ENCODE measurements at places on chromosomes 12 and 14.
A peak's percentile ranks its signal among the peaks of the same experiment; 100 is the strongest.

GRCh38 chr12:80038062-80038560 is 61.2 kb upstream of the OTOGL start:
- no peak for DNase-seq

GRCh38 chr12:75908961-75909605 is 122.5 kb downstream of the PHLDA1 start:
- no peak for DNase-seq

GRCh38 chr12:38162013-38162412 is 154.6 kb upstream of the ALG10B start:
- DNase-seq, result no peak

DNA sequence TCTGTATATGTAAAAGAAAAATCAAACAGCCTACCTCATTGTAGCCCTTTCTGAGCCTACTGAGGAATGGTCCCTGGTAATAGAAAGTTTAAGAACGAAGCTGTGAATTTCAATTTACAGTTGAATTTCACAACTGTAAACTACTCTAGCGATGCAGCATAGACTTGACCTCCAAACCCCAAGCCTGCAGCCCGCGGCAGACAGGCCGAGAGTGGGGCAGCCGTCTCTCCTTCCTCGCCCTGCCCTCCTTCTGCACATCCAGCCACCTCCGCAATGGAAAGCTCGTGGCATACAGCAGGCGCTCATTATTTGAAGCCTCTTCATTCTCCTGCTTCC is 15.3 kb downstream of the RNASE2 start:
- no peak for DNase-seq

DNA sequence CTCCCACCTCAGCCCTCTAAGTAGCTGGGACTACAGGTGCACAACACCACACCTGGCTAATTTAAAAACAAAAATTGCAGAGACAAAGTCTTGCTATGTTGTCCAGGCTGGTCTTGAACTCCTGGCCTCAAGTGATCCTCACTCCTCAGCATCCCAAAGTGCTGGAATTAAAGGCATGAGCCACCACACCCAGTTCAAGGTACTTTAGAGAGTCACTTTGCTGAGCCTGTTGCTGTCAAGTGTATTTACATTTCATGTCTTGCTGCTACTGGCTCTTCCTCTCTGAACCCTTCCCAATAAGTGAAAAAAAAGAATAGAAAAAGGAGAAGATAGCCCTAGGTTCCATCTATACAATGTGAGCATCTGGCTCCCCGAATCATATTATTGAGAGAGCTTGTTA is 38.4 kb downstream of the SLCO1A2 start:
- no peak for DNase-seq

DNA sequence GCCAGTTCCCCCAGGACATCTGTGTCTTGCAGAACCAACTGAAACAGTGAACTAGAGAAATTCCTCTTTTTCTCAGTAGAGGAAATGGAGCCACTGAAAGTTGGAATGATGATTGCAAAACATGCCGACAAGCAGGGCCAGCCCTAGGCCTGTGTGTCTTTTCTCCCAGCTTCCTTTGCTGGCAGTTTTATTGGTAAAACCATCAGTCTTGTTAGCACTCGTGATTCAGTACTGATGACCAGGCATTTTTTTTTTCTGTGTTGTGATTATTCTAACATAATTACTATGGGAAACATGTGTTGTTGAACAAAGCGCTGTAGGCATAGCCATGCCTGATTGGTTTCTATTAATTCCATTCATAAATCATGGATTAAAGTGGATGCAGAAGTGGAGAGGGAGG is 620.7 kb downstream of the AACS start:
- no peak for DNase-seq

GRCh38 chr12:53492188-53492587 is 7.1 kb downstream of the MAP3K12 start:
- DNase-seq, result no peak

DNA sequence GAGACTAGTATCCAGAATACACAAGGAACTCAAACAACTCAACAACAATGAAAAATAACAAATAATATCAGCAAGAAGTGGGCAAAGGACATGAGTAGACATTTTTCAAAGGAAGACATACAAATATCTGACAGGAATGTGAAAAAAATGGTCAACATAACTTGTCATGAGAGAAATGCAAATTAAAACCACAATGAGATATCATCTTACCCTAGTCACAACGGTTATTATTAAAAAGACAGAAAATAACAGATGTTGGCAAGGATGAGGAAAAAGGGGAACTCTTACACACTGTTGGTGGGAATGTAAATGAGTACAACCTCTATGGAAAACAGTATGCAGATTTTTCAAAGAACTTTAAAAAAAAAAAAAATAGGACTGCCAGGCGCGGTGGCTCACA is 20.4 kb downstream of the VWF start:
- DNase-seq, result peak; percentile 74

- DNase-seq, result no peak
Measured at GRCh38 chr12:132407451-132407961, 78.1 kb upstream of the GALNT9 start.

DNA sequence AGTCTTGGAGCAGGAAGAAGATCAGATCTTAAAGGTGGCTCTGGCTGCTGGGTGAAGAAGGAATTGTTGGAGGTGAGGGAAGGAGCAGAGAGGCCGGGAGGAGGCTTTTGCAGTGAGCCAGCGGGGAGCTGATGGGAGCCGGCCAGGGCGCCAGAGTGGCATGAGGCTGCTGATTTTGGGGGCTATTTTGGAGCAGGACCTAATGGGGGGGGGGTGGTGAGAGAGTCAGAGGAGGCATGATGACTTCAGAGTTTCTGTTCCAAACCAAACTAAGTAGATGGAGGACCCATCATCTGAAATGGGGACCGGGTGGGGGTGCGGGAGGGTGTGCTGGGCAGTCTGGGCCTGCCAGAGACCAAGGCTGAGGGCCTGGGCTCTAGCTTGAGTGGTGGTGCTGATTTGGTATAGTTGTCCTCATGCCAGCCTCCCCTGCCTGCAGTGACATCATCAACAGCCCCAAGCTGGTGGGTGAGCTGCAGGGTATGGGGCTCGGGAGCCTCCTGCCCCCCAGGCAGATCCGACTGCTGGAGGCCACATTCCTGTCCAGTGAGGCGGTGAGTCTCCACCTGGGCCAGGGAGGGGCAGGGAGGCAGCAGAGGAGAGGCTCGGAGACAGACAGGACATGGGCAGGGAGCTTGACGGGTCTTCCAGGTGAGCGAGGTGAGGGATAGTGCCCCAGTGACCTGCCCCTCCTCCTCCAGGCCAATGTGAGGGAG is 6.2 kb downstream of the TNFAIP2 start:
- no peak for DNase-seq

- DNase-seq, result no peak
Measured at GRCh38 chr12:75978677-75979076, 52.9 kb downstream of the PHLDA1 start.

DNA sequence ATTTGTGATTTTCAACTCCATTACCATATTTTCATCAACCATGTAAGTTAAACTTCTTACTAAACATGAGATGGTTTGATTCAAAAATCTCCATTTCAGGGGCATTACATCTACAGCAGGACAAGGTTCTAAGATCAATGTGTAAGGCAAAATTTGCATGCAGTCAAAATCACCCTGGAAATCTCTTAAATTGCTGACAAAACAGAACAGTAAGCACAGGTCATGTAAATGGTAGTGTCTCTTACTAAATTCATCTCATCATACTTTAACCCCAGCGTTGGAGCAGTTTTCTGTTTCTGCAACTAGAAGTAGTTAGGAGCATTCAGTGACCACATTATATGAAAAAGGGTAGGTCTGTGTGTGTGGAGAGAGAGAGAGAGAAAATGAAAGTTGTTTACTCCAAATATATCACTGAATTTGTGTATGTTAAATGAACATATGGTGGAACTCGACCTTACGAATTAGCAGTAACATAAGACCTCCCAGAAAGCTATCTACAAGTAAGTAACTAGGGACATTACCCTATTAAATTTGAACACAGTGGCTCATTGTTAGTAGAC is 227.5 kb downstream of the SSPN start:
- DNase-seq, result no peak

DNA sequence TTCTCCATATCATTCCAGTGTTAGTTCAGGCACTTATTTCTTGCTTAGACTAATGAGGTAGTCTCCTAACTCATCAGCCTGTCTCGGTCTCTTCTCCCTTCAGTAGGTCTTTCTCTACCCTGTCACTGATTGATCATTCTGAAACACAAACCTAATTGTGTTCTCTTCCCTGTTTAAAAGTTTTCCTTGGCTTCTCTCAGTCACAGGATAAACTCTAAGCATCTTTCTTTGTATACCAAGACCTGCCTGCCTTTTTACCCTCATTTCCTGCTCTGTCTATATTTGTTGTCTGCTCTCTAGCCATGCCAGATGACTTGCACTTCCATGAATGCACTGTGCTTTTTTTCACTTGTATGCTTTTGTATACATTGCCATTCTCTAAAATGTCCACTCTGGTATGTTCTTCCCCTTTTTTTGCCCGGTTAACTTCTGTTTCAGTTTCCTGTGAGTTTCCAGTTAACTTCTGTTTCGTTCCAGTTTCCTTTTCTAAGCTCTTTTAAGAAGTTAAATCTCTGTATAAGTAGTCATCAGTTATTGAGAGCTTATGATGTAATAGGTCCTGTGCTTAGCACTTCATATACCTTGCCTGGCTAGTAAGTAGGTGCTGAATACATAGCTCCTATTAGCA is 12.8 kb downstream of the DIP2B start:
- DNase-seq, result peak; percentile 68

GRCh38 chr12:16605642-16606116 is 283 bp downstream of the LMO3 start:
- no peak for DNase-seq

GRCh38 chr12:106001837-106002218 is 136.9 kb downstream of the NUAK1 start:
- no peak for DNase-seq

DNA sequence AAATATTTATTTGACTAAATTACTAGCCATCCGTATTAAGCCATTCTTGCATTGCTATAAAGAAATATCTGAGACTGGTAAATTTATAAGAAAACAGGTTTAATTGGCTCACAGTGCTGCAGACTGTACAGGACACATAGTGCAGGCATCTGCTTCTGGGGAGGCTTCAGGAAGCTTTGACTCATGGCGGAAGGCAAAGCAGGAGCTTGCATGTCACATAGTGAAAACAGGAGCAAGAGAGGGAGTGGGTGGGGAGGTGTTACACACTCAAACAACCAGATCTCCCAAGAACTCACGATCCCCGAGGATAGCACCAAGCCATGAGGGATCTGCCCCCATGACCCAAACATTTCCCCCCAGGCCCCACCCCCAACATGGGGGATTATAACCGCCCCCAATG is 26.7 kb upstream of the RAB21 start:
- DNase-seq, result no peak

DNA sequence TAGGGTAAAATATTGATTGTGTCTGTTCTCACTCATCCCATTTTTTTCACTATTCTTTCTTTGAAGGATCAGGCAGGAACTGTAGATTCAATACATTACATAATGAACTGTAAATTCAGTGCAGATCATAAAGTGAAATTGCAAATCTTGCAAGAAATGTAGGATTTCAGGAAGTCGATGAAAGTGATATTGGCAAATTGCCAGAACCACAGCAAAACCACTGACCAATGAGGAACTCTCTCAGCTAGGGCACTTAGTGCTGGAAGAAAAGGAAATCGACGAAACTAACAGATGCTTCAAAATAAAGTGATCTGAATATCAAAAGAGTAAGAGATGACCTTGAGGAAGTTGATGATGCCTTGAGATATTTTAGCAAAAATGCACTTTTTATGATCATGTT is 157.6 kb downstream of the AACS start:
- peak; percentile 30 for DNase-seq

GRCh38 chr12:73413051-73413450 is 1124.6 kb upstream of the ATXN7L3B start:
- no peak for DNase-seq

DNA sequence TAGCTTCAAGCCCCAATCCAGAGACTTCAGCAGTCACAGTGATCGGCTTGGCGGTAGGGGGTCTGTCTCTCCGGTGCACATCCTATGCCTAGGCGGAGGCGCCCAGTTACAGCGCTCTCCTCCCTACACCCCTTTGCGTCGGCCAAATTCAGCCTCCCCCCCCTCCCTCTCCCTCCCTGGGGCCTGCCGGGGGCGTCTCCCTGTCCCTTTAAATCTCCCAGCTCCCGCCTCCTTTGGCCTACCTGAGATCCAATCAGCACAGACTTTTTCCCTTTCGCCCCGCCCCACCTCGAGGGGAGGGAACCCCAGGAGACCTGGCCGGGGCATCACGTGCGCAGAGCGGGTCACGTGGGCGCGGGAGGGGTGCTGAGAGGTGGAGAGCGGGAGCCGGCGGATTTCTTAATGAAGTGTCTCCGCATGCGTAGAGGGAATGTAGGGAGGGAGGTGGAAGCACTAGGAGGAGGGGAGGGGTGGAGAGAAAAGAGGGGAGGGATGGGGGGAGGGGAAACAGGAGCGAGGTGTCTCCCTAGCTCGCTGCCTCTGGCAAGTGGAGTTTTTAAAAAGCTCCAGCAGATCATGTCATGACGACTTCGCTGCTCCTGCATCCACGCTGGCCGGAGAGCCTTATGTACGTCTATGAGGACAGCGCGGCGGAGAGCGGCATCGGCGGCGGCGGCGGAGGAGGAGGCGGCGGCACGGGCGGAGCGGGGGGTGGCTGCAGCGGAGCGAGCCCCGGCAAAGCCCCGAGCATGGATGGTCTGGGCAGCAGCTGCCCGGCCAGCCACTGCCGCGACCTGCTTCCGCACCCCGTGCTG is at the start of gene HOXC13:
Gene HOXC13 (plus strand): TSS at position 506 of the 815 bp plus-strand sequence. CDS start 76 bp downstream, at position 582.
- DNase-seq, result peak; percentile 28

DNA sequence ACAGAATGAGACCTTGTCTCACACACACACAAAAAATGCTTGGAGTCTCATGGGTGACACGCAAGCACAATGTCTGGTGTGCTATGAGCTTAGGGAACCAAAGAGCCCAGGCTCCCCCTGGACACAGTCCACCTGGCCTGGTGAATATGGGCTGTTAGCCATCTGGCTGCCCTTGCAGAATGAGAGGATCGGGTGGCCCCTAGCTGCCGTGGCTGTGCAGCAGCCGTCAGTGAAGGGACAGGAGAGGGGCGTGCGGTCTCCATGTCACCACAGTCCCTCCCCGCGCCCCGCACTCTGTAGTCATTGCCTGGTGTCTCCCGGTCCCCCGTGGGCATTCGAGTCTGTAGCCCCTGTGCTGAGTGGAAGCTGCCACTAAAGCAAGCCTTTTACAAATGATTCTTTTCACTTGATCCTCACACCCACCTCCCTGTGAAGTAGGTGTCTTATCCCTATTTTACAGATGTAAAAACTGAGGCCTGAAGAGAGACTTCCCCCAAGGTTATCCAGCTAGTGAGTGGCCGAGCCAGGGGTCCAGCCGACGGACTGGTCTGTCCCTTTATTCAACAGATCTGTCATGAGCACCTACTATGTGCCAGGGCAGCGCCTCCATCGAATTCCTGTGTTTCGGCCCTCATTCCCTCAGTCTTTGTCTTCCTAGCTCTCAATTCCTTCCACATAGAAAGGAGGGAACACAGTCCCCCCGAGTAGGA is 18.8 kb downstream of the MVK start:
- DNase-seq, result no peak

DNA sequence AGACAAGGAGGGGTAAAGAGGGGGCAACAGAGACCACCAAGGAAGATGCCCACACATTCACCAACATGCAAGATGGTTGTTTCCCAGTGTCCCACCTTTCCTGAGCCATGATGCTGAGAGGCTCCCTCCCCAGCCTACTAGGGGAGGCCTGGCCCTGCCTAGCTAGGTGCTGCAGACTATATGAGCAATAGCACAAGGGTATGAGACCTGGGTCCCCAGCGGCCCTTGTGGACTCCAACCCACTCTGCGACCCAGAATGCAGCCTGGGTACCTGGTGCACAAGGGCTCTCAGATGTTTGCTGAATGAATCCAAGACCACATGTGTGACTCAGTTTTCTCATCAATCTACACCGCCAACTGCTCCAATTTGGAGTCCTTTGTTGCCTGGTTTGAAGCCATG is 13.9 kb downstream of the TGFB3 start:
- DNase-seq, result no peak
